Omental fat pad (tissue), 4 donors: ENCODE measurements at places on chromosomes 5 and 9. TPM values are rescaled to one million over a fixed set of nuclear protein-coding genes. Genes with fewer than 3 reads are reported as not detected.

GRCh38 chr5:149152317-149152746, 11.0 kb downstream of the ABLIM3 start:
- DNase-seq: no peak

BAAT gene
- not detected for total RNA-seq

LECT2 gene
- not detected for total RNA-seq

ADAMTS16 gene
- total RNA-seq: 1.9 TPM

PCDHGA9 gene
- total RNA-seq: 6.3 TPM

- no peak for DNase-seq
Observed at GRCh38 chr5:159463590-159464321, 133.5 kb upstream of the IL12B start.

GRCh38 chr5:8445139-8445538, 576.2 kb downstream of the MTRR start:
- no peak for DNase-seq

- DNase-seq: no peak
Observed at GRCh38 chr5:78634229-78634628, 14.3 kb downstream of the LHFPL2 start.

- no peak for DNase-seq
Observed at GRCh38 chr5:36882250-36882649, 5.7 kb downstream of the NIPBL start.
